Inflammatory macrophage (primary cell): ENCODE measurements at places on chromosomes 5 and 9.

DNA sequence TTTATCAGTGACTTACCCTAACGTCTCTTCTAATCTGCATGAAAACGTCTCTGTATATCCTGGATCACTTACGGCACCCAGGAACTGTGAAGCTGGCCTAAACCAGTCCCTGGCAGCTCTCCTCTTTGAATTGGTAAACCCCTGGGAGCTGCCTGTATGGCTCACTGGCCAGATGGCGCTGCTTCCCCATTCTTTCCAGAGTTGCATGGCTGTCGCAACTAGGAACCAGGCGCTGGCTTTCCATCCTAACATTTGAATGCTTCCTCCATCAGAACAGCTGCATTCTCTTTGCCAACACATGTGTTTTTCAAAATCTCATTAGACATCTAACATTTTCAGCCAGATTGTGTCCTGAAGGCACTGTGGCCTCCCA lies 8.0 kb upstream of the PCA3 start:
- peak; percentile 45 for DNase-seq

- no peak for DNase-seq
These were observed 351.7 kb downstream of the CWC27 start for GRCh38 chr5:65120371-65120967.

DNA sequence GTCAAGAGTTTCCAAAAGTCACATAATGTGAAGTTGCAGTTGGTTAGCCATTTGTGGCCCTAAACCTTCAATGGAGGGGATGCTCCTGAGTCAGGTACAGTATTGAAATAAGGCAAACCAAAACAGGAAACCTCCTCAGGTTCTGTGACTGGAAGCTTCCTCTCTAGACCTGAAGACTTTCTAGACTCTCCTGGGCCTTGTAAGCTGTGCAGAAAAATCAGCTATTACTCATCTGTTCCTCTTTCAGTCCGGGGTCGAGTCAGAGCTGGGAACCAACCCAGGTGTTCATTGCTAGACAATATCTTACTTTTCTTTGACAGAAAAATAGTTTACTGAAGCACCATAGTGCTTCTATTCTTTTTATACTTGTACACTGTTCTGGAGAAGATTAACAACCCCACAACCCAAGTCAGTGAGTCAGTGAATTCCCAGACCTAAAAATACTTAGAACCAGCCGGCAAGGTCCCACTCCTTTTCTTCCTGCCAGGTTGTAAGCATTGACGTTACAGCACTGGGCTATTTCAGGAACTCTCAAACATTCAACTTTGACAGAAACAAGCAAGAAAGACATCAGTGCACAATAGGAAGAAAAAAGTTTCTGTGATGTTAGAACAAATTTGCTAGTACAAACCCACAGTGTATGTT lies 47.3 kb downstream of the FSTL4 start:
- no peak for DNase-seq

GRCh38 chr5:113232667-113233066 lies 202.1 kb downstream of the TSSK1B start:
- DNase-seq = no peak

GRCh38 chr9:88498880-88499279 lies 36.1 kb upstream of the NXNL2 start:
- DNase-seq = no peak

- DNase-seq = no peak
These were observed 35.5 kb downstream of the SERINC5 start for GRCh38 chr5:80220245-80220897.

GRCh38 chr5:38601133-38601862 lies 44.9 kb upstream of the LIFR start:
- DNase-seq = no peak

- peak; percentile 50 for DNase-seq
These were observed 31.4 kb upstream of the LPCAT1 start for GRCh38 chr5:1555011-1555807.

GRCh38 chr5:149352169-149352568 lies 5.7 kb upstream of the PCYOX1L start:
- no peak for DNase-seq
